MCF 10A (cell line): ENCODE measurements at places on chromosomes 6 and 20. TPM values are rescaled to one million over a fixed set of nuclear protein-coding genes. Genes with fewer than 3 reads are reported as not detected.

ANGPT4 gene
- not detected in 2 replicates for total RNA-seq

HLA-DRB5 gene
- total RNA-seq: not detected in 2 replicates

PKIG gene
- 19.2 and 24.8 TPM in 2 replicates for total RNA-seq

VGLL2 gene
- not detected in 2 replicates for total RNA-seq

PTGIS gene
- total RNA-seq: not detected in 2 replicates

SIRPG gene
- total RNA-seq: not detected in 2 replicates

SDHAF4 gene
- 13.1 and 15.2 TPM in 2 replicates for total RNA-seq

GRCh38 chr6:41755895-41756294 is 8.7 kb upstream of the PGC start:
- H3K36me3 ChIP-seq: no peaks in the 10 kb centered on the region
- H3K27ac ChIP-seq: no peak overlapping the region
- peaks cover 41% of the 10 kb centered on the region for H3K27me3 ChIP-seq
- no peaks in the 10 kb centered on the region for H3K4me1 ChIP-seq
- no peak overlapping the region for H3K4me3 ChIP-seq

DNA sequence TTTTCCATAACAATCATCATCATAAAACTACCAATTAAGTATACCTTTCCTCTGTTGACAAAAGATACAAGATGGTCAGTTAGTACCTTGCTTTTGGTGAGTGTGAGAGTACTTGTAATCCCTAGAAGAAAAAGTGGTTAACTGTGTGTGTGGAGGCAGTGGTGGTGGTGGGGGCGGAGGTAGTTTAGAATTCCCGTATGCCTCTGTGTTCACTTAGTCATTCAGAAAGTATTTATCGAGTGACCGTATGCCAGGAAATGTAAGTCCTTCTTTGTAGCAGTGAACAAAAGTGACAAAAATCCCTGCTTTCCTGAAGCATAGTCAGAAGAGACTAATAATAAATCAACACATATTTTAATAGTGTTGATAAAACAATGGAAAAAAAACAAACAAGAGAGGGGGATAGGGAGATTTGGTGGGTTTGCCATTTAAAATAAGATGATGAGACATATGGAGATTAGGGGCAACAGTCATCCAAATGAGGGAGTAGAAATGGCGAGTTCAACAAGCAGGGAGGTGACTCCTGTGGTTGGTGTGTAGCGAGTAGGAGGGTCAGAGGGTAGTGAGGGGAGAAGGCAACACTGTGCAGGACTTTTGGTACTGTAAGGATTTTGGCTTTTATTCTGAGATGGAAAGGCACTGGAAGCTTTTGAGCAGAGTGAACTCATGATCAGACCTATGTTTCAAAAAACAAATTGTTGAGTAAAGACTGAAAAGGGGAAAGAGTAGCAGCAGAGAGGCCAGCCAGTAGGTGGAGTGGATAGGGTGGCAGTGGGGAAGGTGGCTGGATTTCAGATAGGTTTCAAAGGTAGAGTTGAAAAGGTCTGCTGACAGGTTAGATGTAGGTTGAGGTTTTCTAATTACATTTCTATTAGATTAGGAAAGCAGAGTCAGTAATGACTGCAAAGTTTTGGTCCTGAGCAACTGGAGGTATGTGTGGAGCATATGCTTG is 40.3 kb upstream of the SIM1 start:
- H3K27me3 ChIP-seq: no peaks in the 10 kb centered on the region
- no peaks in the 10 kb centered on the region for H3K4me1 ChIP-seq
- peak; percentile 71 for DNase-seq
- no peak overlapping the region for H3K27ac ChIP-seq
- H3K36me3 ChIP-seq: peaks cover 7% of the 10 kb centered on the region

DNA sequence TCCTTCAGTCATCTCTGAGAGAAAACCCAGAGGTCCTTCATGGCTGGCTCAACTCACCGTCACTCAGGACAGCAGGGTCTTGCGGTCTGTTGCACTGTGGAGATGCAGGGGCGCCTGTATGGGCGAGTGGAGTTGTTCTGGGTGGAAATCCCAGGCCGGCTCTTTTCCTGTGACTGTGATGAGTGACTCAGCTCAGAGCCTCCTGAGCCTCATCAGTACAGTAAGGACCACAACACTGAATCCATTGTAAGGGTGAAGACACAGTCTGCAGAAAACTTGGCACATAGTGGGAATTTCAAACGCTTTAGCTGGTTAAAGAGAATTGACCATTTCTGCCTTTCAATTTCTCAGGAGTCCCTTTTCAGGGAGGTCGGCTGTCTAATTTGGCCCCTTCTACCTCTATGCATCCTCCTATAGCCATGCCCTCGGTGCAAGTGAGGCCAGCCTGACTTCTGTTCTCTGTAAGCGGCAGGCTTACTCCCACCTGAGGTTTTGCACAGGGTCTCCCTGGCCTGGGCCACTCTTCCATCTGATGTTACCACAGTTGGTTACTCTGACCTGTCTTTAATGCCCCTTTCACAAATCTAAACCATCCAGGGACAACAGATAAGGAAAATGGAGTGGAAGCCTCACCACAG is 35.5 kb upstream of the TBXT start:
- H3K36me3 ChIP-seq: no peaks in the 10 kb centered on the region
- no peaks in the 10 kb centered on the region for H3K27me3 ChIP-seq
- H3K4me1 ChIP-seq: no peaks in the 10 kb centered on the region
- H3K4me3 ChIP-seq: no peak overlapping the region

- no peak overlapping the region for H3K4me3 ChIP-seq
- DNase-seq: no peak
- H3K36me3 ChIP-seq: no peaks in the 10 kb centered on the region
- H3K4me1 ChIP-seq: no peaks in the 10 kb centered on the region
Observed at GRCh38 chr6:68649669-68650068, 14.6 kb downstream of the ADGRB3 start.

DNA sequence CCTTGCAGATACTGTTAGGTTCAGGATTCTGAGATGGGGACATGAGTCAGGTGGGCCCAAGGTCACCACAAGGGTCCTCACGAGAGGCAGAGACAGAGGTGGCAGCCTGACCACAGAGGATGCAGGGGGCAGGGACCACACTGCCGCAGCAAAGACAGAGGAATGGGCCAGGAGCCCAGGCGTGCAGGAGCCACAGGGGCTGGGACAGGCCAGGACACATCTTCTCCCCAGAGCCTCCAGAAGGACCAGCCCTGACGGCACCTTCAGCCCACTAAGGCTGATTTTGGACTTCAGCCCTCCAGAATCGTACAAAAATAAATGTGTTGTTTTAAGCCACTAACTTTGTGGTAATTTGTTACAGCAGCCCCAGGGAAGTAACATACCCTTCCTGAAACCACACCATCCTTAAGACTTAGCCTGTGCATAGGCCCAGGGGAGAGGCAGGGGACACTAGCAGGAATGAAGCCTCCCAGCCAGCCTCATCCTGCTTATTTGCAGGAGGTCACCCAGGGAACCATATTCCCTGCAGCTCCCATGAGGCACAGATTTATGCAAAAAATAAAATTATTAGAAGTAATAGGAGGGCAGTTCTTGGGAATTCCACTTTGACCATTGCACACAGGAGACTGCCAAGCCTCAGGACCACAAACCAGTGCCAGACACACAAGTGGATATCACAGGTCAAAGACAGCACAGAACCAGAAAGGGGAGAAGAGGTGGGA is 119.3 kb upstream of the CST7 start:
- no peaks in the 10 kb centered on the region for H3K36me3 ChIP-seq
- H3K4me3 ChIP-seq: no peak overlapping the region
- no peaks in the 10 kb centered on the region for H3K27me3 ChIP-seq

DNA sequence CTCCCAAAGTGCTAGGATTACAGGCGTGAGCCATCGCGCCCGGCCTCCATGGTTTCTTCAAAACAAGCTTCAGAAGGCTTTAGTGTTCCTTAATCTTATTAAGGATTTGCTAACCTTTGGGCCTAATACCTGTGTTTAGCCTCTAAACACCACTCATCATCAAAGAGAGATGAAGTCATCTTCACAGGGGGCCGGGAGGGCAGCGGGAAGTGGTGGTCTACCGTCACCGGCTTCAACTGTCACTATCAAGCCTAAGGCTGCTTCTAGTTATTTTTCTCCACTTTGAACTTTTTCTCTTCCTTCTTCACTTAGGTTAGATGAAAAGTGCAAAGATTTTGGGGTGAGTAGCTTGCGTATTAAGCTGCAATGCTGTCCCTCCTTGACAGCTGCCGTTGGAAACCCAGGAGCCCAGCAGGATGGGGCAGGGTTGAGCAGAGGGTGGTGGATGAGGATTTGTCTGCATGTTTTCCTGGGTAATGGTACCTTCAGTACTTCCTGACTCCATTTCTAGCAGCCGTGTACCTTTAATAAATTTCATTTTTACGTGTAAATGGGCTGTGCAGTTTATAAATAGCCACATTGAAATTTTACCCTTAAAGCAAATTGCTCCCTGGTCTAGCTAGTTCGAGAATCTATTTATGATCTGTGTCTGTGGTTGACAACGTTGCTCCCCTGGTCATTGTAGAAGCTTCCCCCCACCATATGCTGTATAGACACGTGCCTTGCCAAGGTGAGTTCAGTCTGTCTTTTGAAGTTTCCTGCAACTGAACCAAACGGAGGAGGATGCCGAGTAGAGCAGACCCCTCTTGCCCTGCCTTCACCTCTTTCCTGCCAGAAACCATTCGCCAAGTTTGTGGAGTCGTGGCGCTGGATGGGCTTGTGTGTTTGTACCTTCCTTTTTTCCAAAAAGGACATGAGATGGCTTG is 64.8 kb downstream of the SYNJ2 start:
- no peaks in the 10 kb centered on the region for H3K27me3 ChIP-seq
- H3K4me3 ChIP-seq: no peak overlapping the region
- DNase-seq: no peak
- no peak overlapping the region for H3K27ac ChIP-seq
- peaks cover 27% of the 10 kb centered on the region for H3K4me1 ChIP-seq
- peaks cover 6% of the 10 kb centered on the region for H3K36me3 ChIP-seq

- no peak overlapping the region for H3K4me3 ChIP-seq
- no peak overlapping the region for H3K27ac ChIP-seq
- DNase-seq: no peak
- H3K4me1 ChIP-seq: no peaks in the 10 kb centered on the region
- no peaks in the 10 kb centered on the region for H3K27me3 ChIP-seq
Observed at GRCh38 chr20:23519556-23519955, 28.6 kb downstream of the CST8 start.

DNA sequence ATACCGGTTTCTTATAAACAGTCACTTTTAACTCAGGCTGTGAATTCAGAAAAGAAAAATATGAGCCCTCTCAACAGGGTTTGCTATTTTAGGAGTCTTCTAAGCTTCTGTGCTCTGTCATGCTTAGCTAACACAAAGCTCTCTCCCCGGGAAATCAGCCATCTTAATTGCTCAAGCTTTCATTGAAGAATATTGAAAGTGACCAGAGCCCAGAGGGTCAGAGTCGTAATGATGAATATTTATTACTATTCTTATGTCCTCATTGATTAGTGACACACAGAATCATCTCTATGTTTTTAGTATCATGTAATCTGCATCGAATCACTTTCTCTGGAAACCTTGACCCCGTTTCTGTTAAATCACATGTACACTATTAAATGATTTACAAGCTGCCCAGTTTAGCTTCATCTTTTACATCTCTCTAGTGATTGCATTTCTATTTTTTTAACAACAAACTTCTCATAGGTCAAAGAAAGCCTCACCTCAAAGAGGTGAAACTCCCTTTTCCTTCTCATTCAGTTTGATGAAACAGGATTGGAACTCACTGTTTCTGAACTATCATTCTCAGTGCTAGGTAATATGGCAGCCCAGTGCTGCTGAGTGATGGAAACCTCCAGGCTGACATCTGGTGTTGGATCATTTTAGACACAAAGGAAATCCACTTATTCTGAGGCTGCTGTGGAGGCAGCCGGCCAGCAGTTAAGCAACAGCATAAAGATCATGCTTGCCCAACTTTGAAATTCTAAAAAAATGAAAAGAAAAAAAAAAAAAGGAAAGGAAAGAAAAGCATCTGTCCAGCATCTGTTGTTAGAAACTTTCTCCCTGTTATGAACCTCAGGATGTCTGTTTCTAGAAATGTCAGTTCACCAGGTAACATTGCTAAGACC is 96.3 kb downstream of the RFPL4B start:
- no peak overlapping the region for H3K4me3 ChIP-seq
- peak; percentile 68 for DNase-seq
- H3K36me3 ChIP-seq: no peaks in the 10 kb centered on the region
- H3K27ac ChIP-seq: no peak overlapping the region
- H3K4me1 ChIP-seq: peaks cover 16% of the 10 kb centered on the region
- no peaks in the 10 kb centered on the region for H3K27me3 ChIP-seq

- peaks cover 30% of the 10 kb centered on the region for H3K4me1 ChIP-seq
- H3K27ac ChIP-seq: no peak overlapping the region
- no peak overlapping the region for H3K4me3 ChIP-seq
- peaks cover 5% of the 10 kb centered on the region for H3K36me3 ChIP-seq
- H3K27me3 ChIP-seq: no peaks in the 10 kb centered on the region
Observed at GRCh38 chr20:18255526-18255925, 32.8 kb upstream of the ZNF133 start.

DNA sequence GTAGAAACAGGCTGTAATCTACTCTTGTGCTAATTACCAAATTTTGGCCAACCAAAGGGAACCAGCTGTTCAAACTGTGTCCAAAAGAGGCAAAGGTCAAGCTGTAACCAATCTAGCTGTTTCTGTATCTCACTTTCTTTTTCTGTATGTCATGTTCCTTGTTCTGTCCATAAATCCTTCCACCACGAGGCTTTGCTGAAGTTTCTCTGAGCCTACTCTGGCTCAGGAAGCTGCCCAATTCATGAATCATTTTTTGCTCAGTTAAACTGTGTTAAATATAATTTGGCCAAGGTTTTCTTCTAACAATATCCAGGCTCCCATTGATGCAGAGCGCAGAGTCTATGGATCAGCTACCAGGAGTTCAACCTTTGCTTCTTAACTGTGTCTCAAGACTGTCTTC is 272.8 kb downstream of the TRDN start:
- no peak for DNase-seq
- H3K27me3 ChIP-seq: peaks cover 58% of the 10 kb centered on the region
- no peaks in the 10 kb centered on the region for H3K36me3 ChIP-seq
- no peak overlapping the region for H3K4me3 ChIP-seq
- no peak overlapping the region for H3K27ac ChIP-seq
- H3K4me1 ChIP-seq: no peaks in the 10 kb centered on the region

DNA sequence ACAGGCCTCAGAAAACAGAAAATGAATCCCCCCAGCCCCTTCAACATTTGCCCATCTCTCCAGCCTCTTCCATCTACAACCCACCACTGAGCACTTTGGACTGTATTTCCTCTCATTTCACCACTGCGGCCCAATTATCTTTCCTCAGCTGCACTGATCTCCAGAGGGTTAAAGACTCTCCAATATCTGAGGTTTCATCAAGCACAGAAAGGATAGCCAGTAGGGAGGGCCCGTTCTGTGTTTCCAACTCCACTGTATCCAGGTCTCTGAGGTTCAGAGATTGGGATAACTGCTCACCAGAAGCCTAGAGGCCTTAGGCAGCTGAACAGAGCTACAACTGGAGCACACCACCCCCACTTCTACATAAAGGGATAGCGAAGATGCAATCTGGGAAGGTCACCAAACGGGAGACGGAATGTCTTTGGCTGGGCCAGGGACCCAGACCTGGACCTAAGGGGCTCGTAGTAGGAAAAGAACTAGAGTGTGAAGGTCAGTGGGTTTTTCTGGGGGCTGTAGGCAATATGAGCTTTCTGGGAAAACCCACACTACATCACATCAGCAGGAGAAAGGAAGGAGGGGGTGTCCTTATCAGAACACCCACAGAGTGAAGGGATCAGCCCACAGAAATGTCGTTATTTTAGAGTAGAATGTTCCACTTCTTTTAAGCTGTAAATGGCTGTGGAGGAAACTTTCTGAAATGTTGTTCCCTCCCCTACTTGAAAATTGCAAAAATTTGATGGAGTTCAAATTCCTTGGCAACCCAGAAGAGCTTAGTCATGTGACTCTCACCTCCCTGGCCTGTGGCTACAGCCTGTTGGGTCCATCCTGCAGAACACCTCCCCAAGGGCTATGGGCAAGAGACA is 7.3 kb downstream of the KCNK5 start:
- H3K27ac ChIP-seq: no peak overlapping the region
- H3K27me3 ChIP-seq: no peaks in the 10 kb centered on the region
- DNase-seq: no peak
